Uterus (tissue), 4 donors: ENCODE measurements at places on chromosomes 7 and 10.

DNA sequence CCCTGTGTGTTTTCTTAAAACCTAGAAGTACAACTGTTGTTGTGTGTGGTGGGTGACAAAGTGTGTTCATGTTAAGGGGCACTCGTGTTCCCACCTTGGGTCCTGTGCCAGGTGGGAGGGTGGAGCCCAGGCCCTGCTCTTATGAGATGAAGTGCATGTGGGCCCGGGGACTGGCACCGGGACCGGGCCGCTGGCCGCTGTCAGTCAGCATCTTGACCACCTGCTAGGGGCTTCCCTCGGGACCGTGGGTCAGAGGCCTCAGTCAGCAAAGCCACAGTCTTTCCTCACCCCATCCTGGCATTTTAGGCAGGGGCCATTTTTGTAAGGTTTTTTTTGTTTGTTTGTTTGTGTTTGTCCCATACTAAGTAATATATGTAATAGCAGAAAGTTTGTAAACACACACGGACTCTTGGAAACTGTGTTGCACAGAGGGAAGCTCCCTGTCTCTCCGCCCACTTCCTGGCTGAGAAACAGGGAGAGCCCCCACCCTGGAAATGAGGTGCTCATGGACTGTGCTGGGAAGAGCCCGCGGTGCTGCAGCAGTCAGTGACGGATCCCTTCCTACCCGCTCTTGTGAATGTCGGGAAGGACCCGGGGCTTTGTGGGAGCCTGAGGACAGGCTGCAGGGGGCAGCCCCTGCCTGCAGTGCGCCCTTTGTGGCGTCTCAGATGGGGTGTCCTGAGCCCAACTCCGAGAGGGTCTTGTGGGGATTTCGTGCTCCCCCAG is 13.4 kb downstream of the AGAP3 start:
- DNase-seq = no peak

DNA sequence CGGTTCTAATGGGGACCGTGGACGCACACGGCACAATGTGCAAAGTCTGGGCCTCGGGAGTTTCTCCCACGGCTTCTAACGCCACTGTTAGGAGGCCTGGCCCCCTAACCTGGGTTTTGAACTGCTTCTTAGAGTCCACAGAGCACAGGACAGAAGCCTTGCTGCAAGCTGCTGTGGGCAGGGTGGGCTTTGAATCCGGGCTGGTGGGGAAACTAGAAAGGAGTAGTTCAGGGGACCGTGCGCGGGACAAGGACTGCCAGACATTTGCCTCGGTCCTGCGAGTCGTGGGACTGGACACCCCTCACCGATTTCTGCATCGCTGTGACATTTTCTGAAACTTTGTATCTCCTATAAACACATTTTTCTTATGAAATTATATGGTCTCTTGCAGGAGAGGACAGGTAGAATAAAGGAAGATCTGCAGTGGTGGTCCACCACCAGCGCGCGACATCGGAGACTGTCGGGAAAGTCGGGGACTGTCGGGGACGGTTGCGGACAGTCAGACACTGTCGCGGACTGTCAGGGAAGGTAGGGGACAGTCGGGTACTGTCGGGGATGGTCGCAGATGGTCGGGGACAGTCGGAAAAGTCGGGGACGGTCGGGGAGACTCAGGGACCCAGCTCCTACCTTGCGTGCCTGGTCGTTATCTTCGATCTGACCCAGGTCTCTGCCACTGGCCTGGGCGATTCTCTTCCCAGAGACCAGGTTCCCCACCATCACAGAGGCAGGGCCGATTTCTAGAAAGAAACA is 222.1 kb downstream of the ZMYND11 start:
- no peak for DNase-seq

DNA sequence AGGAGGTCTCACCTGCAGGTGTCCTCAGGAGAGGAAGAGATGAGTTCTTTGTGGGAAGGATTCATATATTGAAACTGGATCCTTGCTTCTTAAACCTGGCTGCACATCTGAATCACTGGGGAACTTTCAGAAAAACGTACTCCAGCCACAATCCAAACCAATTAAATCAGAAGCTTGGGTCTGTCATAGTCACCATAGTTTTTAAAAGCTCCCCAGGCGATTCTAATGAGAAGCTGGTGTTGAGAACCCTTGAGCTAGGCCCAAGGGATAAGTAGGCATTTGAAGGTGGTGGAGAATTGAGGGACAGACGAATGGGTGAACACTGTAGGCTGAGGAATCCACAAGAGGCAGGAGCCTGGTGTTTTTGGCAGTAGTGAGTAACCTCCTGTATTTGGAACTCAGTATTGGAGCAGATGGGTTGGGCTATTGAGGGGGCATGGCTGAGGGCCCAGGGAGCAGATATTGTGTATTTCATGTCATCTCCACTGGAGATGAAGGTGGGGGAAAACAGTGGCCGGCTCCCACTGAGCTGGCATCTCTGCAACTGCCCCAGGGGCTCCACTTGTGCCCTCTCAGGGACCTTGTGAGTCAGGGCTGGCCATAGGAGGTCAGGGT is 14.5 kb downstream of the ADCYAP1R1 start:
- no peak for DNase-seq

GRCh38 chr7:154915600-154915999 is 87.3 kb downstream of the PAXIP1 start:
- DNase-seq = no peak

- no peak for DNase-seq
Measured at GRCh38 chr7:29471444-29472138, 92.0 kb upstream of the PRR15 start.

DNA sequence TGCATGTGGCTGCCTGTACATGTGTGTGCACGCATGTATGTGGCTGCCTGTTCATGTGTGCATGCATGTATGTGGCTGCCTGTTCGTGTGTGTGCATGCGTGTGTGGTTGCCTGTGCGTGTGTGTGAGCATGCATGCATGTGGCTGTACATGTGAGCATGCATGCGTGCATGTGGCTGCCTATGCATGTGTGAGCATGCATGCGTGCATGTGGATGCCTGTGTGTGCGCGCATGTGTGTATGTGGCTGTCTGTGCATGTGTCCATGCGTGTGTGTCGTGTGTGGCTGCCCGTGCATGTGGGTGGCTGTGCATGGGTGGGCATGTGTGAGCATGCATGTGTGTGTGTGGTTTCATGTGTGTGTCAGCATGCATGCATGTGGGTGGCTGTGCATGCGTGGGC is 218.3 kb downstream of the ELFN1 start:
- no peak for DNase-seq

- no peak for DNase-seq
Measured at GRCh38 chr10:37707829-37708578, 149.4 kb downstream of the ZNF248 start.

- no peak for DNase-seq
Measured at GRCh38 chr10:76946270-76946669, 691.3 kb downstream of the KCNMA1 start.

GRCh38 chr7:116502201-116503096 is 2.9 kb downstream of the CAV2 start:
- no peak for DNase-seq

GRCh38 chr10:131693766-131694165 is 207.0 kb upstream of the PPP2R2D start:
- no peak for DNase-seq

DNA sequence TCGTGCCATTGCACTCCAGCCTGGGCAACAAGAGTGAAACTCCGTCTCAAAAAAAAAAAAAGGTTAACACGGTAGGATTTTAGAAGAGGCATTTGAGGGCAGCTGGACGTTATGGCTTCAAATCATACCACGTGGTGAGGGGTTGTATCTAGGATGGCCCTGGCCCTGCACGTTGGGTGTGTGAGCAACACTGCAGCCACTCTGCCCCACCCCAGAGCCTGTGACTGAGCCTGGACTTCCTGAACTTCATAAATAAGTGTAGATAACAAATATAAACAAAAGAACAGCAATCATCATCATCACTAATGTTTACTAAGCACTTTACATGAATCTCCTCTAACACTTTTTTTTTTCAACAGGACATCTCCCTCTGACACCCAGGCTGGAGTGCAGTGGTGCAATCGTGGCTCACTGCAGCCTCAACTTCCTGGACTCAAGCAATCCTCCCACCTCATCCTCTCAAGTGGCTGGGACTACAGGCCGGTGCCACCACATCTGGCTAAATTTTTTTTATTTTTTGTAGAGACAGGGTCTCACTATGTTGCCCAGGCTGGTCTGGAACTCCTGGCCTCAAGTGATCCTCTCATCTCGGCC is 169.5 kb upstream of the FRMD4A start:
- no peak for DNase-seq

DNA sequence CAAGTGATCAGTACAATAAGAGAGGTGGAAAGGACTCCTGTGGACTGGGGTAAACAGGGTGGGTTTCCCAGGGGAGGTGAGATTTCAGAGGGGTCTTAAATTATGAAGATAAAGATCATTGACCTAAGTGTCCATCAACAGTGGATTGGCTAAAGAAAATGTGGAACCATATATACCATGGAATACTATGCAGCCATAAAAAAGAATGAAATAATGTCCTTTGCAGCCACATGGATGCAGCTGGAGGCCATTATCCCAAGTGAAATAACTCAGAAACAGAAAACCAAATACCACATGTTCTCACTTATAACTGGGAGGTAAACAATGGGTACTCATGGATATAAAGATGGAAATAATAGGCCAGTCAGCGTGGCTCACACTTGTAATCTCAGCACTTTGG is 28.9 kb upstream of the CUX1 start:
- no peak for DNase-seq

DNA sequence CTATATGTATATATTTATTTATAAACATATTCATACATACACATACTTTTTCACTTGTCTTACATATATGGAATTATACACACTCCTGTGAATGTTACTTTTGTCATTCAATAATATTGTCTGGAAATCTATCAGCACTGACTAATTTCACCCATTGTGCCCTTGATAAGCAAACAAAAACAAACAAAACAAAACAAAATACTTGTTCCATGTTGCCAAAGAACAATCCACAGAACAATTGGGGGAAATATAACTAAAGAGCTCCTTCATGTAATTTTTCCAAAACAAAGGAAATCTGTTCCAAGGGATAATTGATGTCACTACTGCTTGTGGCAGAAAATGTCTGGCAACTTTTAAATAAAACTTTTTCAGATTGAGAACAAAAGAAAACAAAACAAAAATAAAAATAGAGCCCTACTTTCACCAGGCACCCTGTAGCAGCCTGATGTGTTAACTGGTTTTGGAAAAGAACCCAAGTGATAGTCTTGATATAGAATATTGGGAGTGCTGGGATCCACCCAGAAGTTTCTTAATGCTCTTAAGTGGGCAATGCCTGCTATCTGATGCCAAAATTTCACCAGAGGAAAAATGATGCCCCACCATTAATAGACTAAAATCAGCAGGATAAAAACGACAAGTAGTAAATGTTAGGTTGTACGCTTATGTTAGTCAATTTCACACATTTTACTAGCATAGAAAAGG is 34.0 kb upstream of the CCDC7 start:
- DNase-seq = no peak

DNA sequence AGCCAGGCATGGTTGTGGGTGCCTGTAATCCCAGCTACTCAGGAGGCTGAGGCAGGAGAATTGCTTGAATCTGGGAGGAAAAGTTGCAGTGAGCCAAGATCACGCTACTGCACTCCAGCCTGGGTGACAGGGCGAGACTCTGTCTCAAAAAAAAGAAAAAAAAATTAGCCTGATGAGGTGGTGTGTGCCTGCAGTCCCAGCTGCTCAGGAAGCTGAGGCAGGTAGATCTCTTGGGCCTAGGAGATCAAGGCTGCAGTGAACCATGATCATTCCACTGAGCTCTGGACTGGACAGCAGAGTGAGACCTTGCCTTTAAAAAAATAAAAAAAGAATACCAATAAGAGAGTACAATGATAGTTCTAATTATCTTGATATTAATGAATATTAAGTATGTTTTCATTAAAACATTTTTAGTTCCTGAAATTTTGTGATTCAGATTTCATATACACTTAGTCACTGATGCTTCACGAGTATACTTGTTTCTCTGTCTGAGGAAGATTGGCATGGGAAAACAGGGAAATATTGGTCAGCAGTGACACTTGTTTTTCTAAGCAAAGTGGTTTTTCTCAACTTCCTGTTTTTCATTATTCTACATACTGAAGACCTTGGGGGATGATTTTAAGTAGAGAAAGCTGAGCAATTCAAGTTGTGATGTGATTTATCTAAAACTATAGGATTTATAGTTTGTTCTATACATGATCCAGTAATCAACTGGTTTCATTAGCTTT is 76.8 kb downstream of the ADK start:
- no peak for DNase-seq

- DNase-seq = no peak
Measured at GRCh38 chr10:28717656-28718201, 40.4 kb downstream of the BAMBI start.

- no peak for DNase-seq
Measured at GRCh38 chr10:971150-971542, 17.1 kb upstream of the GTPBP4 start.

DNA sequence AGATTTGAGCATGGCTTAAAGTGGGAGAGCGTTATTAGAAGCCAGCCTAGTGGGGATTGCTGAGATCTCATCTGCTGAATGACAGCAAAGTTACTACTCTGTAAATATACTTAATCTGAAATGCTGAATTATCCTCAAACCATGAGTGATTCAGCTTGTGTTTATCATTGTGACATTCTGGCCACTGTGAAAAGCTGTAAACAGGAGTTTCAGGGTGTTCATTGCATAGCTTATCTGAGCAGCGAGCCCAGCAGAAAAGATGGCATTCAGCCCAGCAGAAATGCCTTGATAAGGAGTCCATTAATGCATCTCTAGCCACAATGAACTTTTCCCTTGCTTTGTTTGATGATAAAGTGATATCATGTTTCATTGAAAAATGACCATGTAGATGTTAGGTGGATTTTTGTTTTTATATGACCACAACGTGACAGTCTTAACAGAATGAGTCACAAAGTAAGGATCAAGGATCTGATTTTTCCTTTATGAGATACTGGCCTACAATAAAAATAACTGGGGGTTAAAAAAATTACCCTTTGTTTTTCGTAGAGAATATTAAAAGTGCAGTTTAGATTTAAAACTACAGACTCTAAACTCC is 7.8 kb downstream of the TES start:
- DNase-seq = no peak

DNA sequence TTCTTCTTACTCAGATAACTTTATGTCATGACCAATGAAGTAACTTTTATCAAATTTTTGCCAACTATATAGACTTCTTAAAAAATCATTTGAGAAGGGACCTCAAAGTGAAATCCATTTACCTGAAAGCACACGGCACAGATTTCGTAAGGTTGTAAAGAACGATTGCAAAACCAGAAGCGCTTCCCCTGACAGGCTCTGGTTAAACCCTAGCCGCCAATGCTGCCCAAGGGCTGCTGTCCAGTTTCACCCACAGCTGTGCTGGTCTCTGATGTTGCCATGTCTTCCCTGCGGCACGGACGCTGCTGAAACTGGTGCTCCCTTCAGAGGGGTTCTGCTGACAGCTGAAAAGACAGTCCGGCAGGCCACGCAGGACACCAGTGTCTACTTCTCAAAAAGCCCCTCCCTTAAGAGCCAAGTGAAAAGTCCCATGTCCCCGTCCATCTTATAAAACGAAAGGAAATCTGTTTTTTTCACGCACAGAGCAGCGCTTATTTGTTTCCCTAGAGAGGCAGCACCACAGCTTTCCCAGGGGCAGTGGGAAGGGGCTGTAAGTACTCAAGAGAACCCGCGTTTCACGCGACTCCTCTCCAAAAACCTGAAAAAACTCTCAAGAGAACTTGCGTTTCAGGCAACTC is 32.5 kb downstream of the GNA12 start:
- DNase-seq = peak; percentile 52

GRCh38 chr10:34491678-34492077 is 323.4 kb downstream of the PARD3 start:
- DNase-seq = no peak

GRCh38 chr7:86991093-86991769 is 68.2 kb downstream of the ELAPOR2 start:
- no peak for DNase-seq
